ENCODE measurements at places on chromosomes 5 and 9. TPM values are rescaled to one million over a fixed set of nuclear protein-coding genes. Genes with fewer than 3 reads are reported as not detected.

The FAT2 gene
- total RNA-seq = under 0.01 TPM

The PRRC2B gene
- 139 TPM for total RNA-seq

The CAMK4 gene
- 2.6 TPM for total RNA-seq

The SOHLH1 gene
- total RNA-seq = not detected

The PTBP3 gene
- 78.1 TPM for total RNA-seq

The FAM120AOS gene
- 45.3 TPM for total RNA-seq

The KCNIP1 gene
- total RNA-seq = not detected

The TUT7 gene
- 54.1 TPM for total RNA-seq

The TUSC1 gene
- total RNA-seq = 10.1 TPM

The FAM163B gene
- total RNA-seq = not detected

The OTP gene
- not detected for total RNA-seq

The AK8 gene
- total RNA-seq = 0.13 TPM

The PSAT1 gene
- total RNA-seq = 65.0 TPM

The MAPKAP1 gene
- 105 TPM for total RNA-seq

The EPB41L4B gene
- 1.7 TPM for total RNA-seq

The MYORG gene
- total RNA-seq = 5.2 TPM

The SERF1B gene
- 26.3 TPM for total RNA-seq
